GM13976 (cell line): ENCODE measurements at places on chromosomes 3 and 15.

- no peak for DNase-seq
Observed at GRCh38 chr15:73941044-73941443, 14.8 kb downstream of the LOXL1 start.

GRCh38 chr3:63521657-63522056 is 130.8 kb upstream of the SNTN start:
- no peak for DNase-seq

DNA sequence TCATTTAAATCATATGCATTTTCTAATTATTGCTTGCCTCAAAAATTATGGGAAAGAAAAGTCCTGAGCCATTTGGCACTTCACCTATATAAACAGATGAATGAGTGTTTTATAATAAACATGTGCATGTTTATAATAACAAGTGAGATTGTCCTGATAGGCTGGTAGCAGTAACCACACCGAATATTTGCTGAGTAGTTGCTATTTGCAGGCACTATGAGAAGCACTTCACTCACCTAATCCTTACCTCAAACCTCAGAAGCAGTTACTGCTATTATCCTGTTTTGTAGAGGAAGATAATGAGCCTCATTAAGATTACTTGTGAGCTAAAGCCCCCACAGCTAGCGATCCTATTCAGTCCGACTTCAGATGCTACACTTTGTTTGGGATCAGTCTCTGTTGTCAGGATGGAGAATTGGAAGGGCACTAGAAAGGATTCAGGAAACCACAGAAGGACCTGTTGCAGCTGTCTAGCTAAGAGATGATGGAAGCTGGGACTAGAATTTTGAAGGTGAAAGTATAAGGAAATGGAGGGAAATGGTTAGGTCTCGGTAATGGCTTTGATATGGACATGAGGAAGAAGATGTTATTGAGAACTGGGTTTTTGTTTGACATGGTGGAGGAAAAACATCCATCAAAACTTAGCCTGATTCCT is 28.4 kb upstream of the MAGI1 start:
- DNase-seq: no peak

- DNase-seq: no peak
Observed at GRCh38 chr15:67110958-67111864, 45.8 kb downstream of the SMAD3 start.

DNA sequence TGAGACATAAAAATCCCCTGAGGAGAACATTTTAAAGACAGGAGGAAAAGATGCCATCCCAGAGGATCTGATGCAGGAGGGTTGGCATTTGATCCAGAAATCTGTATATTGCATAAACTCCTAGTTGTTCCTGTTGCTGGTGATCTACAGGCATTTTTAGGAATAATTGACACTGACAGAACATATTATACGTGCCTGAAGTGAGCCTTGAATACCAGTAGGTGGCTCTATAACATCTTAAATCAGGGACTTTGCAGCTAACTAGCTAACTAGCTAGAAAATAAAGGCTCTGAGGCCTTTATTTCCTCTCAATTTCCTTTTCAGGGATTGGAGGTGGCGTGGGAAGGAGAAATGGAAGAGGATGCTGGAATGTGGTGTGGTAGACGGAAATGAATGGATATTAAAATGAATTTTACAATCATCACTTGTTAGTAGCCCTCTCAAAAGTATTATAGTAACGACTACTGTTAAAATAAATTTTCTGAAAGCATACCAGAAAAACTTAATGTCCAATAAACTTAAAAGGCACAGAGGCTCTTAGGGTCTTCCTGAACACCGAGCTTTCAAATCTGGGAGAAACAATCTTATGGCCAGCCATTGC is 73.8 kb upstream of the ZBED2 start:
- DNase-seq: peak; percentile 31

GRCh38 chr15:62112616-62113593 is 46.1 kb downstream of the C2CD4A start:
- DNase-seq: no peak

- no peak for DNase-seq
Observed at GRCh38 chr15:38294126-38294525, 41.5 kb downstream of the SPRED1 start.

DNA sequence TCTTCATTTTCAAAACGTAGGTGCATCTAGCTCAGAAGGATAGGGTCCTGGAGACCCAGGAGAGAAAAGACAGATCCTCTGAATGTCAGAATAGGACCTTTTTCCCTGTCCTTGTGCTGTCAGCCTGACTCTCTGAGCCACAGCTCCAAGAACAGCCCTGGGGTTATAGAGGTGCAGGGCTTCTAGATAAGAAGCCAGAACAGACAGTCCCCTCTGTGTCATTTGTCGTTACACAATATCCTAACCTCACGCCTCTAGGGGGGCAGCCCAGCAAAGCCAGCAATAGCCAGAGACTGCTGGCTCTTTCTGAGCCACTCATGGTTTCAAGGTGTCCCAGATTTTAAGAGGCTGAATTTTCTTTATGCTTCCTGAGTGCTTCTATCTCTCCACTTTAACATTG is 153.2 kb upstream of the THBS1 start:
- no peak for DNase-seq

- DNase-seq: no peak
Observed at GRCh38 chr3:155102329-155102728, 22.2 kb downstream of the MME start.

- no peak for DNase-seq
Observed at GRCh38 chr3:13788522-13789424, 91.1 kb downstream of the WNT7A start.
